ENCODE measurements at places on chromosomes 12 and 14. TPM values are rescaled to one million over a fixed set of nuclear protein-coding genes. Genes with fewer than 3 reads are reported as not detected.

- no peak for DNase-seq
Measured at GRCh38 chr12:115511986-115512711, 765.3 kb downstream of the MED13L start.

DNA sequence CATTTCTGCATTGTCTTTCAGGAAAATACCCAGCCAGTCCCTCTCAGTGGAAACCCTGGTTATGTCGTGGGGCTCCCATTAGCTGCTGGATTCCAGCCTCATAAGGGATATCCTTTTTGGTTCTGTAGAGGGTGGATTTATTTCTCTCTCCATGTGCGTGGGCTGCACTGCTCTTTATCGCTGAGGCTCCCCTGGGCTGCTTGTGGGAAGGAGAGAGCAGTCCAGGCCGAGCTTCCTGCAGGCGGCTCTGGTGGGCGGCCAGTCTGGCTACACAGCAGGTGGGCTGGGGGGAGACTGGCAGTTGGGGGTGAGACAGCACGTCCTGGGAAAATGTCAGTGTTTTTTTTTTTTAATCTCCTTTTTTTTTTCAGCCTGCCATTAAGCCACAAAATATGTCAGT lies 27.6 kb downstream of the TCTN1 start:
- no peak for DNase-seq

DNA sequence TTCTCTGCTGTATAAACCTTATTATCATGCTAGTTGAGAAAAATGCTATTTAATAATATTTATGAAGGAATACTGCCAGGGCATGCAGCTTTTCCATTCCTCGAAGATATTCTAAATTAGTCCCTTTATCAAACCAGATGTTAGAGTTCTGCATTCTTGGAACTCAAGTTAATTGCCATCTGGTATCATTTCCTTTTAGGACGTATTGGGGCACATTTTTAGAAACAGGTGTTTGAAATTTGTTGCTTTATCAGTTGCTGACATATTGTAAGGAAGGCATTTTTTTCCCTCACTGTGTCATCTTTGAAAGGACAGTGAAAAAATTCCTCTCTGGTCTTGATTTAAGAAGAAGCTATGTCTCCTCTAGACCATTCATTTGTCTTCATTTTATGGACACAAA lies 471.2 kb upstream of the PRICKLE1 start:
- no peak for DNase-seq

DNA sequence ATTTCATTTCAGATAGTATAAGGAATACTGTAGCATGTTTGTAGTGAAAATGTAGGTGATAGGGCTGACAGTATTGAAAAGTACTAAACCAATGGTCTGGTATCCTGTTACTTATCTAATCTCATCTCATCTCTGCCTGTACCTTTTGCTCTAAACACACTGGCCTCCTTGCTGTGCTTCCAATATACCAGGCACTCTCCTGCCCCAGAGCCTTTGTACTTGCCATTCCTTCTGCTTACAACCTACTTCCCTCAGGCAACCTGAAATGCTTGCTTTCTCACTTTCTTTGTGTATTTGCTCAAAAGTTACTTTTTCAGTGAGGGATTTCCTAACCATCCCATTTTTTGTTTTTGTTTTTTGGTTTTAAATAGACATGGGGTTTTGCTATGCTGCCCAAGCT lies 101.9 kb downstream of the PAPLN start:
- DNase-seq: no peak

- no peak for DNase-seq
Measured at GRCh38 chr14:57392830-57393229, 2.4 kb downstream of the NAA30 start.

DNA sequence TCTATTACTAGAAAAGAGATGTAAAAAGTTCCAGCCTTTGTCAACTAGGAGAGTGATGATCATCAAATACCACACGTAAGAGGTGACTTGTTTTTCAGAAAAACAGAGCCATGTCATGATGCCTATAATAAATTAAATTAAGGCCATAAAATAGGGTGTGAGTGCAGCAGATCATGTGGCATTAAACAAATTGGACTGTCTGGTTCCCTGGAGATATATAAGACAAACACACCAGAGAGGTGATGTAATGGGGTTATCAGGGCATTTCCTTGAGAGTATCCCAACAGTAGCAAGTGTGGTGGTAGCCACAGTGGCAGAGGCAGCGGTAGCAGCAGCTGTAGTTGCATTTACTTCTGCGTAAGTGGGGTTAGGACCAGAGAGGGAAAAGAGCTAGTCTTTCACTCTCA lies 14.6 kb upstream of the GALNT6 start:
- DNase-seq: no peak

DNA sequence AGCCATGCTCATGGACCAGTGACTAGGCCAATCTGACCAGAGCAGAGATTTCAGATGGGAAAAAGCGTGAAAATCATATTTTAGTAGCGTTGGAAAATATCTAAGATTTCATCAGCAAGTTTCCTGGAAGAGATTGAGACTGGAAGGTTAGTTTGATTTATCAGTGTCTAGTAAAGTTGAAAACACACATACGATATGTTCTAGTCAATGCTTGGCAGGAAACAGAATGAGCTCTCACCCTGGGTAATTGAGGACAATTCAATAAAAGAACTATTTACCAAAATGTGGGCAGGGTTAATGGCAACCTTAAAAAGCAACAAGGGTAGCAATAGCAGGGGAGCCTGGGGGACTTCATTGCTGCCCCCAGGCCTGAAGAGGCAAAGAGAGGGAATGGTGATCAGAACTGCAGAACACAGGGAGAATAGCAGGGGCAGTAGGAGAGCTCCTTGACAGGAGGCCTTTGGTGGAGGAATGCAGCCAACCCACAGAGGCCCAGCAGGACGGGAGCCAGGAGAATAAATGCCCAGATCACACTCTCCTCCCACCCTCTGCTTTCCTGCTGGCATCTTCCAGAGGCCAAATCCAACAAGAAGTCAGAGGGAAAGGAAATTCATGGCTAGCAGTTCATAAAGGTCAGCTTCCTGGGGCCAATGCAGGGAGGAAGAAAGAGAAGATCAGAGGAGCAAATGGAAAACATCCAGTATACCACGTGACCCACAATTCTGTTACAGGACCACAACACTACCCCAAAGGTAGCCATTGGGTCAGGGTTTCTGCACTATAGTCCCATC lies 27.6 kb upstream of the LRP6 start:
- no peak for DNase-seq

DNA sequence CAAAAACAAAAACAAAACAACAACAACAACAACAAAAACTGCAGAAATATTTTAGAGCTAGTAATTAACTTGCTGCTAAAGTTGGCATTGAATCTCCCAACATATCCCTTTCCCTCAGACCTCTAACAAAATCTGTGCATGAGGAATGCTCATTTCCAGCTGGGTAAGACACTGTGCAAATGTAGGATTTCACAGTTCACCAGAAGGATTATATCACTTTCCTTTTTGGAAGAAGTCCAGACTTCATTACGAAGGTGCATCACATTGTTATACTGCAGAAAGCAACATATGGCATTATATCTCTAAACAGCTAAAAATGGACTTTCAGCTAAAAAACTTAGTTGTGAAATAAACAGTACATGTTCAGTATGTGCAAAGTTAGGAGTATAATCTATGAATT lies 341.8 kb downstream of the FSCB start:
- no peak for DNase-seq

- DNase-seq: peak; percentile 73
Measured at GRCh38 chr14:51093371-51094281, 1.3 kb downstream of the TRIM9 start.

DNA sequence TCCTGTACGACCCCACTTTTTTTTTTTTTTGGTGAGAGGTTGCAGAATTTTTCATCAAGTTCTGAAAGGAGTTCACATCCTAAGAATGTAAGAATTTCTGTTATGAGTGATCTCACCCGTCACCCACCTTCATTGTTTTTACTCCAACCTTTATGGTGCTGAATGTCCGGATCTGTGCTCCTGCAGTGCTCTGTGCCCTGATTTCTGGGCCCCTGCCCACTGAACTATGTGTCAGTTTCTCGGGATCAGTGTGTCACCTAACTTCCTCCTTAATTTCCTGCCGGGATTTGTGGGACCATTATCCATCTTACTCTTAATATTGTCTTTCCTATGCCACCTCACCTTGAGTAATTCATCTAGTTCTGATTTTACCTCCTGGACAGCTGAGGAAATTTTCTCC lies 11.6 kb downstream of the RASSF8 start:
- DNase-seq: no peak

DNA sequence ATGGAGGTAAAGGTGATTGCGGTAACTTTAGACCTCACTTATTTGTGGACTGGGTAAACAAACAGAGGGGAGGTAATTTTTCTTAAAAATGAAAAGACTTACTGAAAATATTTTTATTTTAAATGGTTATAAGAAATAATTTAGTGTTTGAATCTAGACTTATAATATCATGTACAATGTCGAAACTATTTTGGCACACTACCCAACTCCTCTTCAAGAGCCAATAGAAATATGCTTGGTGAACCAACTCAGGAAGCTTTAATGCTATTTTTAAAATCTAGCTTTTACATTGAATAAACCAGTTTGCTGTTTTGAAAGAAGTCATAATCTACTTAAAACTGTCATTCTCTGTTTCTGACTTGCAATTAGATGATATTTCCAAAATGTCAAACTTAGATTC lies 175.8 kb upstream of the NPAS3 start:
- no peak for DNase-seq

DNA sequence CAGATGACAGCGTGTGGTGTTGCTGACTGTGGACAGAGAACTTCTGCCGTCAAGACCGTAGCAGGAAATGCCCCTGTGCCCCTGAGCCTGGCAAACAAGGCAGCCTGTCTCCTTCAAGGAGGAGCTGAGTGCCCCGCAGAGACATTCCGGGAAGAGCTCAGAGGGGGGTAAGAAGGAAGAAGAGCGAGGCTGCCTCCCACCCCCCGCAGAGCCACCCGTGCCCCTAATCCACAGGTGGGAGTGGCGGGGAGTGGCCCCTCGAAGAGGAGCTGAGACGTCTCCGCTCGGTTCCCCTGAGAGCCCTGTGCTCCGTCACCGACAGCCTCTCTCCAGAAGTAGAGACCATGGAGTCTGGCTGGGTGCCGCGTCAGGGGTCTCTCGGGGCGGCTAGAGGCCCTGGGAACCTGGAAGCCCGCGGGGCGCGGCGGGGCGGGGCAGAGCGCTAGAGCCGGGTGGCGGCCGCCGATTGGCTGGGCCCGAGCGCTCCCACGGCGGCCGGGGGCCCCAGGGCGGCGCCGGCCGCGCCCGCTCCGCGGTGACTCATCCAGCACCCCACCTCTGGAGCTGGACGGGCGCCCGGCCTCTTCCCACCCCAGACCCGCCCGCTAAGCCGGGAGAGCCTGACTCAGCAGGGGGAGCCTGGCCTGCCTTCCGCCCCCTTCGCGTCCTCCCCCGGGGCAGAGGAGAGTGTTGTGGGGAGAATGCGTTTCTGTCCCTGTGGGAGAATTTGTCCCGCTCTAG lies 25.2 kb upstream of the KRT78 start:
- DNase-seq: no peak

DNA sequence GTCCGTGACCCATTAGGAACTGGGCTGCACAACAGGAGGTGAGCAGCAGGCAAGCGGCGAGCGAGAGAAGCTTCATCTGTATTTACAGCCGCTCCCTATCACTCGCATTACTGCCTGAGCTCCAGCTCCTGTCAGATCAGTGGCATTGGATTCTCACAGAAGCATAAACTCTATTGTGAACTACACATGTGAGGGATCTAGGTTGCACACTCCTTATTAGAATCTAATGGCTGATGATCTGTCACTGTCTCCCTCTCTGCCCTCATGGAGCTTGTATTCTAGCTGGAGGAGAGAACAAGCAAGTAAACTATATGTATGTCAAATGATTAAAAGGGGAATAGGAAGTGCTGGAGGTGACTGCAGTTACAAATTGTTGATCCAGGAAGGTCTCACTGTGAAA lies 479.1 kb downstream of the EGLN3 start:
- DNase-seq: no peak

DNA sequence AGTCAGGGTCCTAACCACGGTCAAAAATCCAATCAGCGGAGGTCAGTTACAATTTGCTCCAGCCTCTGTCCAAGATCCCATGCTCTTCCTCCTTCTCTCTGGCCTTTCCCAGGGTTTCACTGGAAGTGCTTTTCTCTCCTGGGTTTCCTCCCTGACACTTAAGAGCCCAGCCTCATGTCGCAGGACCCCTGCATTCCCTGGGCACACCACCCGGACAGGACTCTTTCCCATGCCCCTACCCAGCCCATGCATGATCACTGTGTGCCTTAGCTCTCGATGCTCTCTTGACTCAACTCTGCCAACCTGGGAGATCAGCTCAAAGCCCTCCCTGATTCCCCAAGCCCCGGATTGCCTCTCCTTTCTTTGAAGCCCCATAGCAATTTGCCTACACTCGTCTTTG lies 15.5 kb upstream of the TAC3 start:
- no peak for DNase-seq

DNA sequence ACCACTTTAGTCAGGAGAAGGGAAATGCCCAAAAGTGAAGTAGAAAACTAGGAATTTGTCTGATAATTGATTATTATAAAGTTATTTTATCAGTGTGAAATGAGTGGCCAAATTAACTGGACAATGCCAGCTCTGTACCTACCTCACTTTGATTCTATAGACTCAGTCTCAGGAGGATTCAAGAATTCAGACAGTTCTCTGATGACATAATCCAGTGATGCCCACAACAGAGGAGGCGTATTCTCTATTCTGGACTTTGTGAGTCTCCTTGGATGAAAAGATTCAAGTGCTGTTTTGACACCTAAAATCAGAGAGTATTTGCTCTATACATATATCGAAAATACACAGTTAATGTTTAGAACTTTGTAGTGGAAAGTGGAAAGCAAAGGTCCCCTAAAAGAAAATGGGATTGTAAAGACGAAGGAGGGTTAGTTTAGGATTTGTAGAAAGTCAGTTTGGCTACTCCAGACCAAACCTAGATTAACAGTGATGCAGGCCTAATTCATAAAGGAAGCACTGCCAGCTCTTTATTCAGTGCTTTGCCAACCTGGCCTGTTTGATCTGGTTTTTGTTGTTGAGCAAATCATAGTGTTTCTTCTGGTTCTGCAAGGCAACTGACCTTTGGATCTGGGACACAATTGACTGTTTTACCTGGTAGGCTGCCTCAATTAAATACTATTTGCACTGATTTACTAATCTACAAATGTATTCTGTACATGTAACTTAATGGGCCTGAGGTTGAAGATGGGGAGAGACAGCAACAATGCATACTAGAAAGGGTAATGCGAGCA lies 67.4 kb downstream of the DAD1 start:
- no peak for DNase-seq

- DNase-seq: no peak
Measured at GRCh38 chr14:100067971-100068959, 3.0 kb downstream of the EVL start.

DNA sequence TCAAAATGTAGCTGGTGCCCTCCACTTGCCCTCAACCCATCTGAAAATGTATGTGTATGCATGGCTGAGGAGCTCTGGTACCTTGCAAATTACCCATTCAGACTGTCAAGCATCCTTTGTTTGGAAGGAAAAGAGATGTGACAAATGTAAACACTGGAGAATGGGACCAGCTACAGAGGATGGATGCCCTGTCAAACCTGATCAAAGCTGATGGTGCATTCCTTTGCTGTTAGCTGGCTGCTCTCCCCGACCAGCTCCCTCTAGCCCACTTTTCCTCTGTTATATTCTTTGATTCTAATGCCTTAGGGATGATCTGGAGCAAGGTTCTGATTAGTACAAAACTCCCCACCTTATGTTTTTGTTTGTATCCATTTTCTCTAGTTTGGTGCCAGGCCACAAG lies 310.3 kb downstream of the C12orf75 start:
- no peak for DNase-seq

The MLH3 gene
- total RNA-seq: 71.5 TPM

The CCDC63 gene
- total RNA-seq: not detected

The OTOGL gene
- total RNA-seq: not detected

The C14orf39 gene
- not detected for total RNA-seq

The OR10G3 gene
- total RNA-seq: not detected

The ARMH4 gene
- 0.75 TPM for total RNA-seq

The FOXM1 gene
- total RNA-seq: 20.8 TPM

The SLC5A8 gene
- total RNA-seq: not detected

The TSHR gene
- not detected for total RNA-seq

The SDR9C7 gene
- total RNA-seq: not detected

All from Karpas-422 (cell line).